Naive thymus-derived CD4-positive, alpha-beta T cell (primary cell): ENCODE measurements at places on chromosomes 7 and 10. TPM values are rescaled to one million over a fixed set of nuclear protein-coding genes. Genes with fewer than 3 reads are reported as not detected.
A peak's percentile ranks its signal among the peaks of the same experiment; 100 is the strongest.

- no peak for DNase-seq
Observed at GRCh38 chr7:144118341-144118740, 4.6 kb upstream of the OR2A14 start.

DNA sequence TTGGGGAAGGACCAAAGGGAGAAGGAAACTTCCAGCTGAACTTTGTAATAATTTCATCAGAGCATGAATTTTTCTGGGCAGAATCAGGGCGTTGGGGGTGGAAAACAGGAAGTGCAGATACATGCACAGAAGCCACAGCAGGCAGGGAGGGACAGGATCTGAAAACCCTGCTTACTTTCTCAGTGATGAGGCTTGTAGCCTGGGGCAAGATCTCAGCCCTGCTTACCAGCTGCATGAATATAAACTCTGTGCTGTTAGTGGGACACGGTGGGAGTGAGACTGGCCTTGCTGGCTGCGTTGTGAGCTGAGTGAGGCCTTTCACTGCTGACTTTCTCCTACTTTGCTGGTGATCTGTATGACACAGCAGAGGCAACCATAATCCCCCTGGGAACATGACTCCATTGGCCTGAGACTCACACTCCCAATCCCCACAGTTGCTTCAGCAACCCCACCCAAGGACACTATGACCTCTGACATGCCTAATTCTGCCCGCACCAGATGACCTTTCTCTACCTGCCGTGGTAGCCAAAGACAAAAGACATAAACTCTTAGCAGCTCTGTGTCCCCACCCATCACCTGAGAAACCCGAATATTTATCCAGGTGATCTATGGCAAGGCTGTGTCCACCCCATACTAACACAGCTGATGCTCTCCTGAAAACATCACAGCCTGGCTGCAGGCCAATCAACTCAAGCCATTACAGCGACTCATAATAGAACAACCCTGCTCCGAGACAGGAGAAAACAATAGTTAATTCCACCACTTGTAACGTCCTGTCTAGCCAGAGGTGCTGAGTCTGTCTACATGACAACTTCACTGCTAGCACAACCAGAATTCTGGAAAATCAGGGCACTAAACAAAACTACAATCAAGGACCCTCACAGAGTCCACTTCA is 190.7 kb upstream of the CHRM2 start:
- no peak for DNase-seq

GRCh38 chr7:699476-700170 is 26.9 kb upstream of the DNAAF5 start:
- DNase-seq, result no peak

MYL10 gene
- not detected for total RNA-seq

GSDME gene
- 1.2 TPM for total RNA-seq

DNA sequence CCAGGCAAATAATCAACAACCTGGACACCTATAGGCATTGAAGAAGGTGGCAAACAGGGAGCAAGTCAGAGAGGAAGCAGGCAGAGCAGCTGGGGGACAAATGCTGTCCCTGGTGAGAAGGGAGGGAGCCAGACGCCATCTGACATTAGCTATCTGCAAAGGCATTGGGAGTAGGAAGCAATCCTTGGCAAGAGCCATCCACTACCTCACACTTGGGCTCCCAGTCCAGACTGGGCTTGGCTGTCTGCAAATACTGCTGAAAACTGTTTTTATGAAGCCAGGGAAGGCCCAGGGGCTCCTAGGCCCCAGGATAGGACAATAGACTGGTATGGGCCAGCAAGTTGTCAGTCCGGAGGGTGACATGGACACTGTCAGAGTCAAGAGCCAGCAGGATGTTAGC is 132.5 kb downstream of the SORBS1 start:
- no peak for DNase-seq

DNA sequence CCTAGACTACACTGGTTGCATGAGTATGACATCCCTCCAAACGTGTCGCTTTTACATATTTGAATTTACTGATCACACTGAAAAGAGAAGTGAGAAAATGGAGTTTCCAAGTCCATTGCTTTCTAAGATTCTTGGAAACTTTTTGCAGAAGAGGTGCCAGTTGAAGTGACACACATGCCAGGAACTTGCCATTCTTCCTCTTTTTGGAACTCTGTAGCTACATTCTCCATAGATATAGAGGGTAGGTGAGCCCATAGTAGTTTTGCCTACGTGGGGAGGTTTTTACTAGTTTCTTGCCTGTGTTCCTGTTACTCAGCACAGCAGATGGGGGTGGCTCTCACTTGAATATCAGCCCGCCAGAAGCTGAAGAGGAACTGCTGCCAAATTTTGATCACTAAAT is 286.6 kb upstream of the NRP1 start:
- DNase-seq, result no peak

GRCh38 chr10:51074238-51075028 is at the start of gene PRKG1:
Gene PRKG1, plus strand, starts transcription at chr10:51074487.
- no peak for DNase-seq

- no peak for DNase-seq
Observed at GRCh38 chr10:129163531-129163930, 303.5 kb upstream of the MGMT start.

GRCh38 chr7:36130236-36130945 is 22.7 kb upstream of the EEPD1 start:
- no peak for DNase-seq

WASHC2C gene
- 54.7 TPM for total RNA-seq

DNA sequence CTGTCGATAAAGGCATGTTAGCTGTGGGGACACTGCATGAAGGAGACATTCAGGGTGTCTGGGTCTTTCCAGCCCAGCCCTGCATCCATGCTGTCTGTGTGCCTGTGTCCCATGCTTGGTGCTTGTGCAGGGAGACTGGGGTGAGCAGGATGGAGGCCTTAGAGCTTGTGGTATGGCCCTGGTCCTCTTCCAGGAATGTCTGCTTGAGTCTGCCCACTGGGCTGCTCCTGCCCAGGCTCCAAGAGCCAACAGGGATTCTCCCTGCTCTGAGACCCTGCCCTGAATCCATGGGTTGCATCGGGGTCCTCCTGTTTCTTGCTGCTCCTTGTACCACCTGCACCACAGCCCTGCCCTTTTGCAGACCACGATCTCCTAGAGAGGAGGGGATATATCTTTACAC is 31.4 kb upstream of the ARHGAP22 start:
- DNase-seq, result no peak

- DNase-seq, result no peak
Observed at GRCh38 chr7:82015751-82016150, 245.9 kb upstream of the HGF start.

KCNH2 gene
- total RNA-seq, result 2.2 TPM

DNA sequence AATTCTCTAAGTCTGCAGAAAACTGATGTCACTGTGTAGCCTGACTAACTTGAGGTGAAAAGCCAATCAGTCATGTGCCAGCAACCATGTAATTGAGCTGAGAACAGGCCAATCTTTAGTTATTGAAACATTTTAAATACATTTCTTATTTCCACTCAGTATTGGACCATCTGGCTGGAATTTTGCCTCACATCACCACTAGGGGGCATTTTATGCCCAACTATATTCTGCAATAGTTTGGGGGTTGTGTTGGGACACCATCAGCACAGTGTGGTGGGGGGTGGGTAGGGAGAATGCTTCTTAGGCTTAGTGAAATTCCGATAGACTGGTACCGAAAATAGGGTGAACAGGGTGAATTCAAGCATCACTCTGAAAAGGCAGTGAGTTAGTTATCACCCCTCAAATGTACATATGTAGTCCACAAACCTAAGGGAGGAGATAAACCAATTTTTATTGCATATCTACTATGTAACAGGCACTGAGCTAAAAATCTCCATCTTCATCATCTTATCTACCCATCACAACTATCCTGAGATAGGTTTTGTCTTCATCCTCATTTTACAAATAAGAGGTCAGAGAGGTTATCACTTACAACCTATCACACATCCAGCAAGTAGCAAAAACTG is 17.8 kb downstream of the NPSR1 start:
- DNase-seq, result no peak

DNA sequence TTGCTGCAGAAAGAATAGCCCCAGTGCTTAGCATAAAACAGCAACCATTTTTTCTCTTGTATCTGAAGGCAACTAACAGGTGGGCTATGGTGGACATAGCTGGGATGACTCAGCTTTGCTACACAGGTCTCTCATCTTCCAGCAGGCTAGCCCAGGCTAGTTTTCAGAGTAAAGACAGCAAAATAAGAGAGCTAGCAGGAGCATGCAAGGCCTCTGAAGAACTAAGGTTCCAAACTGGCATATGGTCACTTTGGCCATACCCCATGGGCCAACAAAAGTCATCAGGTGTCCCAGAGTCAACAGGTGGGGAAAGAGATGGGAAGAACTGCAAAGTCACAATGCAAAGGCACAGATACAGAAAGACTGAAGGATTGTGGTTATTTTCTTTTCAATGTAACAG is 571.6 kb upstream of the MGMT start:
- DNase-seq, result no peak

GRCh38 chr10:24009736-24010135 is 199.2 kb upstream of the KIAA1217 start:
- DNase-seq, result no peak

TMEM176A gene
- not detected in 2 replicates for total RNA-seq

CPA5 gene
- 5.2 TPM for total RNA-seq

DNA sequence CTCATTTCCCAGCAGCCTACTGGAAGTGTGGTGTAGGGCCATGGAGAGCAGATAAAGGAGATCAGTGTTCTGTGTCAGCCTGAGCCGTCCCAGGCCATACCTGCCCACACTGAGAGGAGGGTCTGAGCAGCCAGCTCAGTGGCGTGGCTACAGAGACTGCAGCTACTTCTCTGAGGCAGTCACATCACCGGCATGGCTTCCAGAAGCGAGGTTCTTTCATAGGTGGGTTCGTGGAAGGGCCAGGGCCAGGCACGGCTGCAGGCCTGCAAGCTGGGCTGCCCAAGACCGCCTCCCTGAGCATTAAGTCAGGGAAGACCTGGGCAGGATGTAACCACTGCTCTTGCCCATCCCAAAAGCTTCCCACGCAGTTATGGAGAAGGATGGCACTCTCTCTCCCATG is 34.9 kb downstream of the LDB3 start:
- DNase-seq, result no peak

GIMAP6 gene
- total RNA-seq, result 173 and 174 TPM in 2 replicates

GRCh38 chr7:26664735-26665416 is 199.5 kb downstream of the SKAP2 start:
- peak; percentile 56 for DNase-seq

GRCh38 chr7:148218603-148219002 is 372.0 kb upstream of the C7orf33 start:
- no peak for DNase-seq

- no peak for DNase-seq
Observed at GRCh38 chr7:24707988-24708615, 49.2 kb downstream of the GSDME start.

GRCh38 chr7:24597014-24597413 is 23.8 kb downstream of the PALS2 start:
- no peak for DNase-seq

DNA sequence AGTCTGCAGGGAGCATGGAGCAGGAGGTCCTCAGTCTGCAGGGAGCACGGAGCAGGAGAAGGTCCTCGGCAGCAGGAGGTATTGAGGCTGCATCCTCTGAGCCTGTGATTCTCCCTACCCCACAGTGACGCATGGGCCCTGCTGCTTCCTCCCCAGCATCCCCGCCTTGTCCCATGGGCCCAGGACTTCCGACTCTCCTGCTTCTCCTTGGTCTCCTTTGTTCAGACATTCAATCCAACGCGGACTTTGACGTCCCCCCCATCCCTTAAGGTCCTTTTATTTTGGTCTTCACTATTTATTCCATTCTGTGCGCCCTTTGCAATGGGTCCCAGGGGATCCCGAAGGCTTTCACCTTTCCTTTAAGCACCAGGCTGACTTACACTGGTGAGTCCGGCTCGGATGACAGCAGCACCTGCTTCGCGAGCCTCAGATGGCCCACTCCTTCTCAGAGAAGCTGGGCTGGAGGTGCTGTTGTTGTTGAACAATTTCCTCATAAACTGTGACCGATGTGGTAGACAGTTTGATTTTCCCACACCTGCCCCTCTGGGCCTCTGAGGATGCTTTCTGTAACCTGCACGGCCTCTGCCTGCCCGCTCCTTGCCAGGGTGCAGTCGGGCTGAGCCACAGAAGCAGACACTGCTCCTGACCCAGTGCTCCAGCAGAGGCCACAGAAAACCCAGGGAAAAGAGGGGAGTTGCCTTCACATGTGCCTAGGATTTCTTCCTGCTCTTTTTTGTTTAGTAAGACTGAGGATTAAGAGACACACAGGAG is 407.2 kb upstream of the SHH start:
- no peak for DNase-seq

- DNase-seq, result no peak
Observed at GRCh38 chr7:100191775-100192174, 14.1 kb downstream of the STAG3 start.

DNA sequence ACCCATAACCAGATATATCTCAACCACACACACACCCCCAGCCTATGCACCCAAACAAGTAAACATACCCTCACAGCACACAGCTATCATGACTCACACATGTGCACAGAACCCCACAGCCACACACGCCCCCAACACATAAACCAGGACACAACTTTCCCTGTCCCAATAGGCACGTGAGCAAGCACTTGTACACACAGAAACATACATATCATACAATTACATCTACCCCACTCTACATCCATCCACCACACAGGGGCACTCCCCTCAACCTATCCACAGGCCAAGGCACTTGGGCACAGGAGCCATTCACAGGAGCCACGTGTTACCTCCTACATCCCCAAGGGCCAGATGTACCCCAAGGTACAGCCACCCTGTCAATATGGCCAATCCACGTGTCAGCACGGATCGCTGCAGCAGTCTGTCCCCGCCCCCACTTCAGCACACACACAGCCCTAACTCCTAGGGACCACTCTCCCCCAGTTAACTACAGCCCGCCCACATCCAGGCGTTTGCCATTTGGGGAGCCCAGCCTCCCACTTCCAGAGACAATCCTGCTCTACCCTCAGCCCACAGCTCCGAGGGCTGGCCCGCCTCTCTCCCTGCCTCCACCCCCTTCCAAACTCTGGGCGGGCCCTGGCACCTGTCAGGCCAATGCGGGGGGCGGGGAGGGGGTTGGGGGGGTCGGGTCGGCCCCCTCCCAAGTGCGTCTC is 163.5 kb downstream of the SH3PXD2A start:
- no peak for DNase-seq

DNA sequence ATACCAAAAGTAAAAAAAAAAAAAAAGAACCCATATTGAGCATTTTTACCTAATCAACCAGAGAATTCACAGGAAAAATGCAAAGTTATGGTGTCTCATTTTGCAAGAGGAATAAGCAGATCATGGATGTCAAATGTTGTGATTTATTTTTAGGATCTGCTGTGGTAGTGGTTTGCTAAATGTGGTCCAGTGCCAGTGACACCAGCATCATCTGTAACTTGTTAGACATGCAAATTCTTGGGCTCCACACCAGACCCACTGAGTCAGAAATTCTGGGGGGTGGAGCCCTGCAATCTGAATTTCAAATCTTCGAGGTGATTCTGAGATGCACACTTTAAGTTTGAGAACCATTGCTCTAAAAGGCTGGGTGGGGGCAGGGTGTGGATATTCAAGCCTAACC is 30.1 kb upstream of the ZEB1 start:
- no peak for DNase-seq

DNA sequence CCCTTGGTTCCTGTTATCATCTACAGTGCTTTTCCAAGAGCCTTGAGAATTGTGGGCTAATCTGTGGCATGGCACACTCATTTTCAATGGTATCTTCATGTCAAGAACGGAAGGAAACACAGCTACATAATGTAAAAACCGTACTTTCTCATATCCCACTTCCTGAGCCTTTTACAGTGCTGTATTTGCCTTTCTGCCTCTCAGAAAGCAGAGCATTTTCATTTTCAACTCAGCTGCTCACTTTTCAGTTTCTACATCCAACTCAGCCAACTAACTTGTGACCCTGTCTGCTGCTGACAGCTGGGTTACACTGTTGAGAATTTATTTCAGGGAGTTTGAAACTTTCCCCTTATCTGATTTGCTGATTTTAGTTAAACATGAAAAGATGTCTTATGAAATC is 875.8 kb upstream of the KCND2 start:
- no peak for DNase-seq
